ENCODE measurements at places on chromosomes 2 and 18.
A peak's percentile ranks its signal among the peaks of the same experiment; 100 is the strongest.

- DNase-seq: no peak
These were observed 33.8 kb downstream of the GPC1 start for GRCh38 chr2:240469239-240469636.

- DNase-seq: no peak
These were observed 439.4 kb upstream of the CWC22 start for GRCh38 chr2:180446492-180446891.

- no peak for DNase-seq
These were observed 18.4 kb upstream of the SPRED2 start for GRCh38 chr2:65450810-65451209.

DNA sequence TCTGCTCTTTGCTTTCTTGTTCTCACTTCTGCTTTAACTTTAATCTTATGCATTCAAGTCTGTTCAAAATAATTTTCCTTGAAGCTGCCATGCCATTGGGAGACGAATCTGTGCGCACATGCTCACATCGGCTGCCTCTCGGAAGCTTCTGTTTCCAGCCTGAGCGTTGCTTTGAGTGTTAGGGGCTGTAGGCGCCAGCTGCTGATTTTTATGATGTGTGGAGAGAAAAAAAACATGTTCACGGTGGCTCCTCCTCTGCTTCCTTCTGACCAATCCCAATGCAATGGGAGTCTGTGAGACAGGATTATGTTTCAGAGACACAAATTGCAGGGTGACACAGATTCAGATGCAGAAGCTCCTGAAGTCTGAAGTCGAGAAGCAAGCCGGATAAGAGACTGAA, at the start of gene MC4R:
Gene MC4R, minus strand, starts transcription at position 180 of the 400 bp plus-strand sequence. CDS start 426 bp downstream, outside the sequence.
- no peak for DNase-seq

GRCh38 chr2:179579800-179580199, 281.6 kb downstream of the ZNF385B start:
- no peak for DNase-seq

DNA sequence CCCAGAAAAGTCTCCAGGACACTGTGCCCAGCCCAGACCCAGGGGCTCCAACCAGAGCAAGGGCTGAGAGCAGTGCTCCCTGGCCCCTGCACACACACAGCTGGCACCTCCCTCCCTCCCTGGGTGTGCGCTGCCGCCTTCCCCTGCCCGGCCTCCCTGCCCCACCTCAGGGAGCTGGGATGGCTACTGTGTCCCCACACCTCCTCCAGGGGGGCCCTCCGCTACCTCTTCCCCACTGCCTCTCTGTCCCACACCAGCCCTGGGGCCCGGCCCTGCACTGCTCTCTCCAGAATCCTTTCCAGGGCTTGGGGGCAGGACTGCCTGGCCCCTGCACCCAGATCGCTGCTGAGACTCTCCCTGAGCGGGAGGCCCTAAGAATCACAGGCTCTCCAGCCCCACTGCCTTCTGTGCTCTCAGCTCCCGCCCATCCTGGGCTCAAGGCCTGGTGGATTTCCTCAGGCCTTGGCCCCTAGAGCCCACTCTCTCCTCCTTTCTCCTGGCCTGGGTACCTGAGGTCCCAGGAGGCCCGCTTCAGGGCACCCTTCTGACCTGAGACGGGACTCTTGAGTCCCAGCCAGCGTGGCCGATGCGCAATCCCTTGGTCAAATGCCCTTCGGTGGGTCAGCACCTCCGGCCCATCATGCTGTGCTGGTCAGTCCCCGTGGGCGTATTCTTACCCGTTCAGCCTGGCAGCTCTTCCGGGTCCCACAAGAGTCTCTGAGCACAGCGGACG, 276.8 kb upstream of the HDAC4 start:
- DNase-seq: no peak

GRCh38 chr2:109530712-109531111, 83.1 kb downstream of the SEPTIN10 start:
- DNase-seq: no peak

GRCh38 chr2:37832590-37833197, 92.4 kb upstream of the RMDN2 start:
- DNase-seq: peak; percentile 75

- DNase-seq: no peak
These were observed 1661.9 kb upstream of the PIK3C3 start for GRCh38 chr18:40292985-40293710.

DNA sequence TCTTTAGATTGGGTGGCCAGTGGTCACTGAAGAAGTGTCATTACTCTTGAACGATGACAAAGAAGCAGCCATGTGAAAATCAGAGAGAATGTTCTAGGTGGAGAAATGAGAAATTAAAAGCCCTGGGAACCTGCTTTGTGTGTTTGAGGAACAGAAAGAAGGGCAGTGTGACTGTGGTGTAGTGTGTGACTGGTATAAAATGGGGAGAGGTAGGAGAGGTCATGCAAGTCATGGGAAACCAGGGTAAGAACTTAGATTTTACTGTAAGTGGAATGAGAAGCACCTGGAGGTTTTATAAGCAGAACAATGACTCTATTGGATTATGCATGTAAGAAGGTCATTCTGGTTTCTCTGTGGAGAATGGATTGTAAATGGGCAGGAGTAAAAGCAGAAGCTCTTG, 12.2 kb downstream of the ICOS start:
- DNase-seq: no peak

- DNase-seq: no peak
These were observed 5.8 kb downstream of the GPR55 start for GRCh38 chr2:230919240-230919639.

DNA sequence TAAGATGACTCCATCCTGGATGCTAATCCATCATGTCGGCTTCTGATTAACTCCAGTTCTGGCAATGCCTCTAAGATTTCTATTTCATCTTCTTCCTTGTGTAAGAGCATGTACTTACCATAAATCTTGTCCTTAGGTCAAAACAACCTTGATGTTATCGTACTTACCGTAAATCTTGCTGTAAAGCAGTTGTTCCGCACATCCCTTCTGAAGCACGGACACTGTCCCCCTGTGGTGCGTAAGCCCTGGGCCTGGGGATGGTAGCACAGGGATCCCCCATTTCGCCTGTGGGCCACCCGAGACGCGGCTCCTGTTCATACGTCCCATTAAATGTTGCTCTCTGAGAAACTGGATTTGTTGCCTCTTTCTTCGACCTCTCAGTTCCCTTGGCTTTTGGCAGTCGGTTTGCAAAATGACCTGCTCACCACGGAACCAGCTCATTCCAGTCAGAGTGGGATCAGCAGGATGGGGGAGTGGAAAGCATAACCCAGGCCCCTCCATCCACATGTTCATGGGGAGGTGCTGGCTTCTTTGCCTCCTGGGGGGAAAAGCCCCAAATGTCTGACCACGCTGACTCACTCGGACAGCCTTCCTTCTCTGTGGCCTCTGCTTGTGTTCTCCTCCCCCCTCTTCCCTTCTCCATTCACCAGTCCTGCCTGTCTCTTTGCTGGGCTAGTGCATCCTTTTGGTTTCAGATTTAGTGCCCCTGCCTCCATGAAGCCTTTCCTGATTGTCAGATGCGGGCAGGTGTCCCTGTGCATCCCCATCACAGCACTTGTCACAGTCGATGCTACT, 49.9 kb downstream of the RAB31 start:
- no peak for DNase-seq

GRCh38 chr2:84958135-84959059, 12.6 kb upstream of the KCMF1 start:
- DNase-seq: no peak

DNA sequence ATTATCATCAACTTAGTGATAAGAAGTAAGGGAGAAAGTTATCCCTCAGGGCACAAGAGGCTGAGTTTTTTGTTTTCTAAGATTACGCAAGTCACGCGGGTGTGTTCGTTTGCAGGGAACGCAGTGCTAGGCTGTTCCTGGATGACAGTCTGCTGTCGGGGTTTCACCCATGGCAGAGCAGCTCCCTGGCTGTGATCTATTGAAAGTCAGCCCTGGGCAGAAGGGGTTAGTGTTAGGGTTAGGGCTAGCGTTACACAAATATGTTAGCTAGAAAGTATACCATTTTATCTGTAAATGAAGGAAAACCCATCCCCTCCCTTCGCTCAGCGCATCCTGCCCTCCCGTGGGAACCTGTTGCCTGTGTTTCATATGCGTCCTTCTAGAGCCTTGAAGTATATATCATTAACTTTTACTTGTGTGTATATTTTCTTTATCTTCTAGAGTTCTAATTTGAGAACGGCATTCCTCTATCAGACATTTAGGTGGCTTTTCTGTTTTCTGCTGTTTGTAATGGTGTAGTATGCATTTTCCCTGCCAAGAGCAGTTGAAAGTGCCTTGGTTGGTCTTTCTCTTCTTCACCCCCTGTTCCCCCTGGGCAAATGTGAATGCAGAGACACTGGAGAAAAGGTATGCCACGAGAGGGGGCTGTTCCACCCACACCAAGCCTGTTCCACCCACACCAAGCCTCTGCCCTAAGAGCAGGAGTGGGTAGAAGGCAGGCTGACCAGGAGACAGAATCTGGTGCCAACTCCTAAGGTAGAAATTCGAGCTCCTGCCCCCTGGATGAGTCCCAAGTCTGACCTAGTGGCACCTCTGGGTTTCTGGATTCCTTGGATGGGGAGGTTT, 47.0 kb downstream of the ARMC9 start:
- no peak for DNase-seq

DNA sequence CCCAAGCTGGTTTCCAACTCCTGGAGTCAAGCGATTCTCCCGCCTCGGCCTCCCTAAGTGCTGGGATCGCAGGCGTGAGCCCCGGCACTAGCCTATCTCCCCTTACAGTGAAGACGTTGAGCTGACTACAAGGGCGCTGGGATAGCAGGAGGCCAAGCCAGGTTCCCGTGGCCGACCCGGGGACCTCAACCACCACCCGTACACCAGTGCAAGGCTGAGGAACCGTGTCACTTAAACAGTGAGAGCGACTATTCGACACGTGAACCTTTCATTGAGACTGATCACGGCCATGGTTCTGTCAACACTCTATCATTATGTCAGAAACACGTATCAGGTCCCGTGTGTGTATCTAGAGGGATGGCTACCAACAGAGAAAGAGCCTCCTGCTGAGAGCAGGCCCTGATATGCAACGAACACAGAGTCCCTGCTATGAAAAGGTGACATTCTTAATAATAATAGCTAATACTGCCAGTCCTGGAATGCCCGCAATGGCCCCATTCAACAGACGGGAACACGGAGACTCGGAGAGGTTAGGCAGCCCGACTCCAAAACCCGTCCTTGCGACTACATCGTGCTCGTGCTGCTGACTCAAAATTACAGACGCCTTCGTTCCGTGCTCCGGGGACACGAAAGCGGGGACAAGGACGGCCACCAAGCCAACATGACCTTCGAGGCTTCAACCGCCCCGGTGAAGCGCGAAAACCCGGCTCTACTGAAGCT, 833 bp downstream of the AFG3L2 start:
- DNase-seq: no peak

DNA sequence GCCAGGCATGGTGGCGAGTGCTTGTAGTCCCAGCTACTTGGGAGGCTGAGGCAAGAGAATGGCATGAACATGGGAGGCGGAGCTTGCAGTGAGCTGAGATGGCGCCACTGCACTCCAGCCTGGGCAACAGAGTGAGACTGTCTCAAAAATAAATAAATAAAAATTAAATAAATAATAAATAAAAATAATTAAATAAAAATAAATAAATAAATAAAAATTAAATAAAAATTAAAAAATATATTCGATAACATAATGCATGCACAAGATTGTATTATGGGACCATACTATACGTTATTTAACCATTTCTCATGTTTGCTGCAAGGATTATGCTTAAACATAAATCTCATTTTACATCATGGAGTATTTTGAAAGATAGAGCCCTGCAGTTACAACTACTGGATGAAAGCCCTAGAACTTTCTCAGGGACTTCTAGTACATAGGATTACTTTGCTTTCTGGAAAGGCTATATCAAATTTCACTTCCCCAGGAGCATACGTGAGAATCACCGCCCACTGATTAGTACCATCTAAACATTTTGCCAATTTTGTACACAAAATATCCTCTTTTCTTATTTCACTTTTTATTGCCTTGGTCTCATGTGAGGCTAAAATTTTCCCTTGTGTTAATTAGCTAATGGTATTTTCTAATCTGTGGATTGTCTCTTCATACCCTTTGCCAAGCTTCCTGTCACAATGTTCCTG, 234.3 kb upstream of the LYPD1 start:
- DNase-seq: no peak

DNA sequence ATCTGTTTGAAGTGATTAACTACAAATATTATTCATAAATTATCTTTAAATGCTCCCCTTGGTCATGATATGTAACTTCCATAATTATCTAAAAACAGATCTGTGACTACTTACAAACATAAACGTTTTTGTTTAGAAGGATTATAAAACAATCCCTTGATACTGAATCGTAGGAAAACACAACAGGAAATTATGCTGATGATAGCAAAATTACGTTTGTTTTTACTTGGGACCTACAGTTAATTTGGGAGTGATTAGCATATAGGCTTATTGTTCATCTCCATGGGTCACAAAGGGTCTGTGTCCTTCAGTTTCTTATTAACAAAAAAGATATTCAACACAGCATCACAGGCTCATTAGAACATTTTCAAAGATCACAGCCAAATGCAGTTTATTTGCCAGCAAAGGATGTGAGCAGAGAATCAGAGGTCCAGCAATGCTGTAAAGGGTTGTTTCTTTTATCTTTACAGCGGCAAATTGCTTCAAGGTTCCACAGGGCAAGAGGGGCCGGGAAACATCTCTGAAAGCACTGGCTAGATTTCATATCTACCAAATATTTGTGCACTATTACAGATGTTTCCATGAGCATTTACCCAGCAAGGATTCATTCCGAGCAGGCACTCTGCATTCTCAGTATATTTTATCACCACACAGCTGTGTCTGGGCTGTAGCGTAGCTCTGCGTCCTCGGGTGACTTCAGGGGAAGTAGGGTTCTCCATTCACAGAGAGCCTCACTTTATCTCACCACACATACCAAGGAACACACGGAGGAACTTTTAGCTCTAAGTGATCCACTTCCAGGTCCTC, 4.1 kb downstream of the CCDC195 start:
- DNase-seq: no peak

- DNase-seq: no peak
These were observed 45.6 kb upstream of the ANKRD44 start for GRCh38 chr2:197356136-197356535.

DNA sequence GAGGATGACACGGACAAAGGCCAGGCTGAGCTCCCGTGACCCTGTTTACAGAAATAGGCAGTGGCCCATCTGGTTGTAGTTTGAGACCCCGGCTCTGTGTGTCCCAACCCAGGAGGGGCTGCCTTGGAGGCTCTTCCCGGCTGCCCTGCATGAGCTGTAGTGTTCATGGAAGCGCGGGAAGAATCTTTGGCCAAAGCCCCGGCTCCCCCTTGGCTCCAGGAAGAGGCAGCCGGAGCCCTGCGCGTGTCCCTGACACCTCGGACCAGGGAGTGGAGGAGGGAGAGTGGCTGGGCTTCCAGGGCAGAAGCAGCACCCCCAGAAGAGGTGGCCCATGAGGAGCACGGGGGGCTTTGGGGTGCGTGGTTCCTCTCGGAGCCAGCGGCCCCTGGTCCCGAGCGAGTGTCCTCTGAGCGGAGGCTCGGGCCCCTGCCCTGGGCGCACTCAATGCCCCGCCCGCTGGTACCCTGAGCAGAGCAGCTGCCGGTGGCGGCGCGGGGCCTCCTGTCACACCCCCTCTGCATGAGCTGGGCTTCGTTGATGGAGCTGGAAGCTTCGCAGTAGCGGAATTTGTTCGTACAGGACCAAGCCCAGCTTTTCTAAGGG, 21.7 kb downstream of the GPR35 start:
- no peak for DNase-seq

GRCh38 chr2:78982638-78983330, 42.7 kb upstream of the REG3G start:
- DNase-seq: no peak

- DNase-seq: no peak
These were observed 430.6 kb upstream of the RAB6C start for GRCh38 chr2:129548880-129549279.

- no peak for DNase-seq
These were observed 4.9 kb upstream of the DUSP2 start for GRCh38 chr2:96150007-96150640.
